Activated CD4-positive, alpha-beta T cell treated with anti-CD3 and anti-CD28 coated beads, Interleukin-2, amount 50 U/mL, for 24 hours (primary cell): ENCODE measurements at places on chromosomes 3 and 15.

- no peak for DNase-seq
Observed at GRCh38 chr3:131329774-131330173, 51.8 kb upstream of the NUDT16 start.

GRCh38 chr15:84973492-84974460 lies 7.9 kb upstream of the PDE8A start:
- no peak for DNase-seq

DNA sequence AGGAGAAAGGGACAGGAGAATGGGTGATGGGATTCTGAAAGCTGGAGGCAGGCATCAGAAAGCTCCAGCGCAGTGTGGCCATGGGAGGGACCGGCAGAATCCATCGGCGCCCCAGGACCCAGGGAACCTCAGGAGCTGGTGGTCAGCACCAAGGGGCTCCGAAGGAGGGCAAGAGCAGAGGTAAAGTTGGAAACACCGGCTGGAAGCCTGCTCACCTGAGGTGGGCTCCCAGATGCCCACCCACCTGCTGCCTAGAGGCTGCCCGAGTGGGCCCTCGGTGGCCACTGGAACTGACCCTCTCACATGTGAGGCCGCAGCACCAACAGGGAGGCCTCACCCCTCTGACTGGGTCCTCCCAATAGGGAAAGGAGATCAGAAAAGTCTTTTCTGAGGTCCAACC lies 10.3 kb upstream of the ZXDC start:
- DNase-seq = no peak

DNA sequence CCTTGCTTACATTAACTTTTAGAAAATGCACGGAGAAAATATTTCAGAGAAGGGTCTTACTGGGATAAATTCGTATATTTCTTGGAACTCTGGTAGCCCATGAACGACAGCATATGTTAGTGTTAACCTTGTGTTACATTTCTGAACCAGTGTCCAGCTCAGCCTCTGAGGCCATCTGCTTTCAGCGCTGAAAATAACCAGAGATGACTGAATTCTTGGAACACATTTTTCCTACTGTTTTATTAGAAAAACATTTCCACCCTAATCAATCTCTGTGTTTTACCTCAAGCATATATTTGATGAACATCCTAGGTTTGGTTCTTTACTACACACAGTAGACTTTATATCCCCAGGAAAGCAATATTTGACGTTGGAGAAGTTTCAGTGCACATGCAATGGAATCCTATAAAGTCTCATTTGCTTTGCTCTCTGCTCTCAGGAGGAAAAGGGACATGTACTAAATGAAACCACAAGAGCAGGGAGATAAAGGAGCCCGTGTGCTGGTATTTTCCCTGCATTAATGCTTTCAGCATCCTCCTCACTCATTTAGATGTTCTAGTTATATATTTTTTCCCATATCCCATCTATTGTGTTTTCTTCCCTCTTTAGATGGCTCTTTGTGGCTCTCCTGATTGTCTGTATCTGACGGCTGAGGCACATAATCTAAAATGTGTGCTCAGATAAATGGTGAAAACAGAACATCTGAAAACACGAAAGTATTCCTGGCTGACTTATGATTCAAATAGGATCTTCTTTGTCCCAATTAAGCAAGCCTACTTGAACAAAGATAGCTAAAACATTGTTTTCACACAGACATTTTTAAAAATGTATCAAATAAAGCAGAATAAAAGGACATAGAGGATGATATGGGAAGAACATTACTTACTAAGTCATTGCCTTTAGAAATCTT lies 151.7 kb upstream of the KCNMB2 start:
- no peak for DNase-seq

DNA sequence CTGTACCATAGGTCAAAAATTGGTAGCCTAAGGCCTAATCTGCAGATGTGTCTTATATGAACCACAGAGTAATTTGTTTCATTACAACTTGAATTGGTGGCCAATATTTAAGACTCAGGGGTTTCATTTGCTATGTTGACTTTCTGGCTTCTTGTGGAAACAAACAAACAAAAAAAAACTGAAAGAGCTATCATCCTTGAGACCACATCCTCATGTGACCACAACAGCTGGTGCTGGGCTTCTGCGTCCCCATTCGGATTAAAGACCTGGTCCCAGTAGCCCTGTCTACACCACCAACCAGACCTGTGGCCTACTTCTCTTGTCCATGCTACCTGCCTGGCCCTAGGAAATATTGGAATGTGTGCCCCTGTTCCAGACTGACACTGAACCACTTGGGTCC lies 61.7 kb downstream of the STRIT1 start:
- no peak for DNase-seq

DNA sequence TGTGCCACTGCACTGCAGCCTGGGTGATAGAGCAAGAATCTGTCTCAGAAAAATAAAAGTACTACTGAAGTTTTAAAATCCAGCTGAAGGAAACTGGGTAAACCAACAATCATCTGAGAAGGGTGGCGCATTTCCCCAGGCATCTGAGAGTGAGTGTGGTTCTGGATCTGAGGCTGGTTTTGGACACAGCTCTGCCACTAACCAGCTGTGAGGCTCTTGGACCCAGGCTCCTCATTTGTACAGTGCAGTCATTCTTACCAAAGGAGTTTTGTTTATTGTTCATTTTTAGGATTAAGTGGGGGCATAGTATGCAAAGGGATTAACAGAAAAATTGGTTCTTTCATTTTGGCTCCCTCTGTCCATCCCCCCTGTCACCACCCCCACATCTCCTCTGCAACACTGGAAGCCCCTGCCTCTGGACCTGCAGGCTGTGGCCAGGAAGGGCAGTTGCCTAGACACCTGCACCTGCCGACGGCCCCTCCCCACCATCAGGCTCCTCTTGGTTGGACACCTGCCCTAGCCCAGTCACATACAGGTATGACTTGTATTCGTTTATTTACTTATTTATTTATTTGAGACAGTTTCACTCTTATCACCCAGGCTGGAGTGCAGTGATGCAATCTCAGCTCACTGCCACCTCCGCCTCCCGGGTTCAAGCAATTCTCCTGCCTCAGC lies 8.8 kb downstream of the NUP210 start:
- DNase-seq = no peak

- no peak for DNase-seq
Observed at GRCh38 chr3:10173926-10174435, 9.3 kb downstream of the IRAK2 start.

GRCh38 chr3:165983284-165983683 lies 146.1 kb upstream of the BCHE start:
- DNase-seq = no peak

GRCh38 chr15:41080144-41080543 lies 35.9 kb downstream of the INO80 start:
- no peak for DNase-seq

- no peak for DNase-seq
Observed at GRCh38 chr3:103968751-103969150, 1398.0 kb upstream of the ALCAM start.

- no peak for DNase-seq
Observed at GRCh38 chr15:67137951-67138848, 72.8 kb downstream of the SMAD3 start.

DNA sequence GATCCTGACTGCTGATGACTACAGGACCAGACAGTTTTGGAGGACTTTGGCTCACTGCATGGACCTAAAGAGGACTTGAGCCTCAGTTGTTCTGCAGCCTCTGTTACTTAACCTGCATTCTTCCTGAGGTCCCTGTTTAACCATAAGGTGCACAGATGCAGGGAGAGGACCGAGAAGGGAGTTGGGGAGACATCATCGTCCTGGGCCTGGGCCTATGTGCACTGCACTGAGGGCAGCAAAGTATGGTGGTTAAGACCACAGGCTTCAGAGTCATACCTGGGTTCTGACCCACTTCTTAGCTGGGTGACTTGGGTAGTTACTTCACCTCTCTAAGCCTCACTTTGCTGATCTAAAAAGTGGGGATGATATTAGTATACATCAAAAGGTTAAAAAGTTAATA lies 21.9 kb downstream of the KY start:
- no peak for DNase-seq

GRCh38 chr3:47245271-47245670 lies 37.3 kb downstream of the KIF9 start:
- DNase-seq = no peak

- DNase-seq = no peak
Observed at GRCh38 chr15:51098331-51098619, 3.6 kb upstream of the TNFAIP8L3 start.

DNA sequence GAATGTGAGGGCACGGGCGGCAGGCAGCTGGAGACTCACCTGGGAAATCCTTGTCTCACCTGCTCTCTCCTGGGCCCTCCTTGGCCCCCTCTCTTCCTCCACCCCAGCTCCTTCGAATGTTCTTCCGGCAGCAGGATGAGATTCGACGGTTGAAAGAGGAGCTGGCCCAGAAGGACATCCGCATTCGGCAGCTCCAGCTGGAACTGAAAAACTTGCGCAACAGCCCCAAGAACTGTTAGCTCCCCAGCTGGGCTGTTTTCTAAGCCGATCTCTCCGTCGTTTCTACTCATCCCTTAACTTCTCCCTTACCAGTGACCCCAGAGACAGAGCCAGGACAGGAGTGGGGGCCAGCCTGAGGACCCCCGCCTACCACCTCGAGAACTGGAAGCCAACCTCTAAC lies 95.0 kb downstream of the ANP32A start:
- no peak for DNase-seq

DNA sequence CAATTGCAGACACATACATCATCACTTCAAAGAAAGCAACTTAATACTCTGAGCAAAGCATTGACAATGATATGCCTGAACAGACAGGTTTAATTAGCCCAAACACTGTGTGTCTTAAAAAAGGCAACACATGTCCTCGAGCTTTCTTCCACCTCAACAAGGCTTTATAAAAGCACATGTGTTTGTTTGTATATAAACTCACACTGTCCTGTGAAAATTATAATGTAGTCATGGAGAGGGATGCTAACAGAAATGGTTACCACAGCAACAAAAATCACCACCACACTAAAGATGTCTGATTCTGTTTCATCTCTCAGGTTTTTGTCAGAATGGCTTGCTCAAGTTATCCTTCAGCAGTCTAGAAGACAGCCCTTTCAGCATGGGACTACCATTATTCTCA lies 314.7 kb downstream of the MAGI1 start:
- DNase-seq = no peak

DNA sequence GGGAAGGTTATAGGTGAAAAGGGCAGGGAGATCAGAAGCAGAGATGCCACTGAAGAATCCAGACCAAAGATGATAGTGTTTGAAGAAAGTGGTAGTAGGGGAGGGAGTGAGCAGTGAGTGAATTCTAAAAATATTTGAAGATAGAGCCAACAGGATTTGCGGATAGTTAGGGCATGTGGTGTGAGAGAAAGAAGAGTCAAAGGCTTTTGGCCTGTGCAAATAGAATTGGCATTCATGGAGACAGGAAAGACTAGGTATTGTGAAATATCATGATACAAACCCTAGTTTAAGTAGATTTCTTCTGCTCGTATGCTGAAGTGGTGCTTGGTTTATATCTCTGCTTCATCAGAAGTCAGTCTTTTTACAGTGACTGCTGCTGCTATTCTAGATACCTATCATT lies 224.2 kb upstream of the CFAP20DC start:
- no peak for DNase-seq

DNA sequence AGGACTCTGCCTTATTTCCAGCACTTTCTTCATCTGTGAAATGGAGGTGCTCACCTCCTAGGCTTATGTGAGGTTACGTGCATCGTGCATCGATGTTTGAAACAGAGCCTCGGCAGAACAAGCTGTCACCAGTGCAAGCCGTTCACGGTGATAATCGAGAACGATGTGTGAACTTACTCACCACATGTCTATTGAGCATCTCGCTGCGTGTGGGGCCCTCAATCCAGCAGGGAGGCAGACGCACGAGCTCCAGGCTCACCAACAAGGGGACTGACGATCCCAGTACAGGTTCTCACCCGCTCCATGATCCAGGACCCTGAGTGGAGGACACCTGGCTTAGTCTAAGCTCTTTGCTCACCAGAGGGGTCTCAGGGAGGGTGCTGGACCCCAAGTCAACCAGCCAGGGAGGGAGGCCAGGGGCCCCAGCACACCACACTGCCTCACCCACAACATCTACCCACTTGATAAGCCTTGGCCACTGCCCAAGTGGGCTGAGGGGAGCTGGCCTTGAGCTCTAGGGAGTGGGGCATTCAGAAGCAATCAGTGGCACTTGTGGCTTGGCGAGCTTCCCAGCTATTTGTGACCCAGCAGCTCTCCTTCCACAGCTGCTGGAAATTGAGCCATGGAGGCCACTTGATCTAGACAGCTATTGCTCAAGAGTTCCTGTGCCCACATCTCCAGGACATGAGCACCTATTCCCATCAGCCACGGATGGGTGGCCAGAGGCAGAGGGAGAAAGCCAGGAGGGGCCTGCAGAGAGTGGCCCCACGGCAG lies 34.4 kb upstream of the SLC6A1 start:
- DNase-seq = no peak

- no peak for DNase-seq
Observed at GRCh38 chr3:54384279-54384678, 261.9 kb downstream of the CACNA2D3 start.

DNA sequence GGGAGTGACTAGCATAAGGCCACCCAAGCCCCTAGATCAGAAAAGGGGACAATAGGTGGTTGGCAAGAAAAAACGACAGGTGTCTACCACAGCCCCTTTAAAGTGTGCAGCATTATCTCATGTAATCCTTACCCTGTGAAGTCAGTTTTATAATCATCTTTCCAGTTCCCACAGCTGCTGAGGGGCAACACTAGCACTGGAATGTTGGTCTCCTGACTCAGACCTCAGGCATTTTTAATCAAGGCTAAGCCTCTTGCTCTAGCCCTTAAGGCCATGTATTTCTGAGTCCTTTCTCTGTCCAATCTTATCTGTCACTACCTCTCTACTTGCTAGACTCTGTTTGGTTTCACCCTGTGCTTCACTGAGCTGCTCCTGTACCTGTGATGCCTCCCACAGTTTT lies 171.7 kb downstream of the TLE3 start:
- DNase-seq = no peak

DNA sequence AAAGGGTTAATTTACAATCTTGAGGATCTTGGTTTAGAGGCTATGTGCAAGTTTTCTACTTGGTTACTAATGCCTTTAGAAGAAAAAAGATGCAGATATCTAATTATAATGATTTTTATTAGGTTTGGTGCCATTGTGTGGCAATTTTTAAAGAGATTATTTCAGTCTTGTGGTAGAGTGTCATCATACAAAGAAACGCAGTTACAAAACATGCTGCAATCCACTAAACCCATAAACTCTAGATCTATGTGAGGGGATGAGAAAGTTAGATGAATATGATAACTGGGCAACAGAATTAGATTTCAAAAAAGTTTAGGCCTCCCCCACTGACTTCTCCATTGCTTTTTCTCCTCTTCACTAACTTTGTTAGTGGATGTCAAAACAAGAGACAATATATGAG lies 106.0 kb downstream of the ARPP21 start:
- no peak for DNase-seq
